Activated effector memory CD4-positive, alpha-beta T cell treated with Interleukin-2 at 50 U/mL for 16 hours (primary cell): ENCODE measurements at places on chromosomes 12 and 14.

GRCh38 chr14:39370415-39370814, 61.8 kb downstream of the FBXO33 start:
- DNase-seq: no peak

DNA sequence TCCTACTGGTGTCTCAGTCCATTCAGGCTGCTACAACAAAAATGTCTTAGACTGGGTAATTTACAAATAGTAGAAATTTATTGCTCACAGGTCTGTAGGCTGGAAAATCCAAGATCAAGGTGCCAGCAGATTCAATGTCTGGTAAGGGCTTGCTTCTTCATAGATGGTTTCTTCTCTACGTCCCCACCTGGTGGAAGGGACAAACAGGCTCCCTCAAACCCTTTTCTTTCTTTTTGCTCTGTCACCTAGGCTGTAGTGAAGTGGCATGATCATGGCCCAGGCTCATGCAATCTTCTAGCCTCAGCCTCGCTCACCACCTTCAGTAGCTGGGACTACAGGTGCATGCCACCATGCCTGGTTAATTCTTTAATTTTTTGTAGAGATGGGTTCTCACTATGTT, 106.8 kb upstream of the RPH3A start:
- no peak for DNase-seq

DNA sequence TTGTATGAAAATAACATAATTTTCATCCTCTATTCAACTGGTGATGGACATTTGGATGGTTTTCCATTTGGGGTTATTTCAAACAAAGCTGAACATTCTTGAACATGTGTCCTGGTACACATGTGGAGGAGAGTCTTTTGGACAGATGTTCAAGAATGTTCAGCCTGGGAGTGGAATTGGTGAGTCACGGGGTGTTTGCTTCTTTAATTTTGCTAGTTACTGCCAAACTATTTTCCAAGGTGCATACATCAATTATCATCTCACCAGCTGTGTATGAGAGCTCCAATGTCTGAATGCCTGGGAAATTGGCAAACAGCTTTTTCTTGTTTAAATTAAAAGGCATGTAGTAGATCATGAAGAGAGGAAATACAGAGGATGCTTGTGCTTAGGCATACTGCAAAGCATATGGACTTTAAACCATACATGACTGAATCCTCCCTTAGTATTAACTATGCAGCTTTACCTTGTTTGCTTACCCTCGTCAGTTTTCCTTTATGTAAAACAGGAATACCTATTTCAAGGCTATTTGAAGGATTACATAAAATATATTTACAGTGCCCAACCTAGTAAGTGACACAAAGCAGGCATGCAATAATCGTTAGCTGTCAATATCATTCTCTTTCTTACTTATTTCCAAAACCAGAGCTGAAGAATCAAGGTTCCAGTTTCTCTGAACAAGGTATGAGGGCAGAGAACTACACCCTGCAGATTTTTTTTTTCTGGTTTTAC, 152.1 kb downstream of the ITPR2 start:
- no peak for DNase-seq

DNA sequence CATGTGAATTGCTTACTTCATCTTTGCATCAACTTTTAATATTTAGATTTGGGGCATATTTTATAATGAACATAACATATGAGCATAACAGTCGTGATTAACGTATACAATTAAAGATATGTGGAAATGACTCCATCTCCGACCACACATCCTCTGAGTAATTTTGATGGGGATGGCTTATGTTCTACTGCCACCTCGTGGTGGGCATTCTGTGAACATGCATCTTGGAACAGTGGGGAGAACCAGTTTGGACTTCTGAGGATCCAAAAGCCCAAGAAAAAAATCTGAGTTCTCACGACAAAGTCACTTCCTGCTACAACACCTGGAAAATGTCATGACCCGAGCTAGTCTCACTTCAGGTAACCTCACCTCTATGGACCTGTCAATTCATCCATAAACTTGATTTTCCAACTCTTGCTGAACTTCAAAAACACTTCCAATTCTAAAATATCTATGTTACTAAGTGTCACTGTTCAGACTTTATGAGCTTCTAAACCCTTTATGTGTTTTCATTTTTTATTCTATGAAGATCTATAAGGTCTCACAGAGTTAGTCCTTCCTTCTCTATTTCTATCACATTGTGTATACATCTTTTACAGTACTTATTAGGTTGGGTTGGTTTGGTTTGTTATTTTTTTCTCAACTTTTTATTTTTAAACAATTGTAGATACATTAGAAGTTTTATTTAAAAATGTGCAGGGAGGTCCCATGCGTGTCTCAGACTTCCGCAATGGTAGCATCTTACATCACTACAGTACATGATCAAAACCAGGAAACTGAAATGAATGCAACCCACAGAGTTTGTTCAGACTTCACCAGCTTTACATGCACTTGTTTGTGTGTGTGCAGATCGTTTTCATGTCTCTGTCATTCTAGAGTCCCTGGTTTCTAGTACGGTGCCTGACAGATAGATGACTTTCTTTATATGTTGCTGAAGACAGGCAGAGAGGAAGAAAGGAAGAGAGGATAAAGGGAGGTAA, 38.2 kb upstream of the STAB2 start:
- DNase-seq: peak; percentile 33

DNA sequence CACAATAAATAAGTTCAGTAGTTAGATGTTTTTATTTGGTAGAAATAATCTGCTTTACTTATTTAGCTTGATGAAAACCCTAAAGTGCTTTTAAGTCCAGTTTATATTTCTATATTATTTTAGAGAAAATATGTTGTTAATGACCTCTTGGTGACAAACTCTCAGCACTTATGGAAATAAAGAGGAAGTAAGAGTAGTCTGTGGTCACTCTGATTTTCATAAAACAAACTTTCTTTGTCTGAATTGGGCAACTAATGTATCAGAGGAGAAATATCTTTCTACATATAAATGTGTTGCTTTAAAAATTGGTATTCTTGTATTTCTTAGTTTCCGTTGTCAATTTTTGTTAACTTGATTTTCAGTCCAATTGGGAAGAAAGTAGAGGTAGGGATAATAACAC, 878.9 kb upstream of the SEL1L start:
- DNase-seq: no peak

GRCh38 chr14:83712418-83713129, 1817.4 kb upstream of the FLRT2 start:
- no peak for DNase-seq

GRCh38 chr12:106141452-106141851, 2.7 kb upstream of the NUAK1 start:
- no peak for DNase-seq

- no peak for DNase-seq
These were observed 39.0 kb downstream of the KIF26A start for GRCh38 chr14:104177411-104177810.

DNA sequence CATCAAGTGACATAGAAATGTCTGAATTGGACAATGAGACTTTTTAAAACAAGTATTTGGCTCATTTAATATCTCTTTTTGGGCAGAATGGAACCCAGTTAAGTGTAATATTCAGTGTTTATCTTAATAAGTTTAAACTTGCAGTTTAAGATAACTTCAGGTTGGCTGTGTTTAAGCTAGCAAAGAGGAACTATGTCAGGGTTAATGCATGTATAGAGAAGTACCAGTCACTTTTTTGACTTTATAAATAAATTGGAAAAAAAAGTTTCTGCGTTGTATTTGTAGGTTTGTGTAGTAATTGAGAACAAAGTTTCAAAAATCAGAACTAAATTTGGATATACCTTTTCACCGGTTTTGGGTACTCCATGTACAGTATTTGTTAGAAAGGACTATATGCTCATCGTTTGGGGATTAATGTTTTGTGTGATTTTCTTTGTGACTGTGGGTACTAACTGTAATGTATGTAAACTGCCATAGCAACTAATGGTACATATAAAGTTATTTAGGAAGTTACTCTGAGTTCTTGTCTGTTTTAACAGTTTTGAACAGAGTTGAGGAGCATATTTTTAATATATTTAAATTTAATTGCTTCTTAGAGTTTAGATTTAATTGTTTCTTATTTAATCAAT, 4.5 kb downstream of the HMGA2 start:
- no peak for DNase-seq

DNA sequence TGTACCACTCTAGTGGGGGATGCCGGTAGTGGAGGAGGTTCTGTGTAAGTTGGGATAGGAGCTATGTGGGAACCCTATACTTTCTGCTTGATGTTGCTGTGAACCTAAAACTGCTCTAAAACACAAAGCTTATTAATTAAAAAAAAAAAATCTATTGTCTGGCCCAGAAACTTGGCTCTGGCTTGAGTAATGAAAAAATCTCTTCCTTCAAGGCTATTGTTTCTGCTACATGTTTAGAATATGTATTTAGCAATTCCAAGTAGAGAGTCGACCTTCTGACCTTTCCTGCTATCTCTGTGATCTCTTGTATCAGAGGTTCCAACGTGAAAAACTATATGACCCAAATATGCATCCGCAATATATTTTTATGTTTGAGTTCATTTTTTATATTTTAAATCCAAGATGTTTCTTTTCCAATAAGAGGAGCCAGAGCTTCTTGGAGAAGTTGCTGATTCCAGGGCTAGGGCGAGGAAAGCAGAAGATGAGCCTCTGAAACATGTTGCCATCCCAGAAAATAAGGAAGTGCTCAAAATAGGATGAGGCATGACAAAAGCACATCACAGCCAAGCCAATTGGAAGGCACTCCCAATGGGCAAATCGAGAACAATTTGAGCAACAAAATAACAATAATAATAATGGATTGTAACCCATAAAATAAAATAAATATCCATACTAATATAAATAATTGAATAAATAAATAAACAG, 184.6 kb upstream of the TMEM260 start:
- no peak for DNase-seq

DNA sequence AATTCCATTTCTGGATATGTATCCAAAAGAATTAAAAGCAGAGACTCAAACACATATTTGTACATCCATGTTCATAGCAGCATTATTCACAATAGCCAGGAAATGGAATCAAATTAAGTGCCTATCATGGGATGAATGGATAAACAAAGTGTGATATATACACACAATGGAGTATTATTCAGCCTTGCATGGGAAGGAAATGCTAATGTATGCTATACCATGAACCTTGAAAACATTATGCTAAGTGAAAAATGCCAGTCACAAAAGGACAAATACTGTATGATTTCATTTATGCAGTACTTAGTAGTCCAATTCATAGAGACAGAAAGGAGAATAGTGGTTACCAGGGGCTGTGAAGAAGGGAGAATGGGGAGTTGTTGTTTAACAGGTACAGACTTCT, 32.1 kb upstream of the CSRNP2 start:
- no peak for DNase-seq

- DNase-seq: no peak
These were observed 17.6 kb upstream of the EPS8 start for GRCh38 chr12:15806826-15807225.

DNA sequence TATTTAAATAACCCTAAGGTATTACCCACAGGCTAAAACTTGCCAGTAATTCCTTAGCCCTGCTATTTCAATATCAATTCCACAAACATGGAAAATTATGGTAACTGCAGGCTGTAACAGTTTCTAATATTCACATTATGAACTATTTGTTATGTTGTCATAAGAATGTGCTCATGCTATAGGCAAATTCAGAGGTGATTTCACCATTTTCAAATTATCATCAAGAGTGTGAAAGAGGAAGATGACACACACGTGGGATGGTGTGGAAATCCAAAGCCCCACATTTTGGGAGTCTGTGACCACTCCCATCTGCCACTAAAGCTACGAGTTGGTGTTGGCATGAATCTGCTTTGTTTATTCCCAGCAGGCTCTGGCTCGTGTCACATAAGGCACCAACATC, 5.9 kb upstream of the MYO1A start:
- no peak for DNase-seq

GRCh38 chr14:22796087-22796707, 19.0 kb downstream of the SLC7A7 start:
- DNase-seq: no peak

GRCh38 chr12:44816446-44817017, 59.6 kb downstream of the NELL2 start:
- no peak for DNase-seq

- DNase-seq: no peak
These were observed 31.9 kb downstream of the CEP83 start for GRCh38 chr12:94427501-94428381.

DNA sequence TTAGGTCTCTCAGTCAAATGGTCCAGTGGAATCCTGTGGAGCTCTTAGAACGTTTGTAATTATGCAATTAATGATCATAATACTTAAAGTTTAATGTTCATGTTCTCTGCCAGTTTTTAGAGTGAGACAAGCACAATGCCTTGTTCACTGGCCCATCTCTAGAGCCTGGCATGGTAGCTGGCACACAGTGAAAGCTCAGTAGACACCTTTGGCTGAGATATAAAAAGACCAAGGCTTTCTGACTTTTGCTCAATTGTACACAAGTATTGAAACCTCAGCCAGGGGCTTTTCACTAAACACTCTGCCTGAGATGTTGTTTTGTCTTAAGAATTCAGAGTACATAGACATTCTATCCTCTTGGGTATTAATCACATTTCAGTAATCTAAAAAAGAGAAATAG, 241.8 kb upstream of the ATP2B1 start:
- no peak for DNase-seq

- no peak for DNase-seq
These were observed 37.0 kb downstream of the NUAK1 start for GRCh38 chr12:106101803-106102202.

- DNase-seq: no peak
These were observed 28.8 kb upstream of the CEP83 start for GRCh38 chr12:94488463-94488862.

GRCh38 chr12:14431975-14432374, 66.5 kb downstream of the ATF7IP start:
- no peak for DNase-seq

GRCh38 chr14:101824339-101824727, 62.8 kb downstream of the PPP2R5C start:
- no peak for DNase-seq

DNA sequence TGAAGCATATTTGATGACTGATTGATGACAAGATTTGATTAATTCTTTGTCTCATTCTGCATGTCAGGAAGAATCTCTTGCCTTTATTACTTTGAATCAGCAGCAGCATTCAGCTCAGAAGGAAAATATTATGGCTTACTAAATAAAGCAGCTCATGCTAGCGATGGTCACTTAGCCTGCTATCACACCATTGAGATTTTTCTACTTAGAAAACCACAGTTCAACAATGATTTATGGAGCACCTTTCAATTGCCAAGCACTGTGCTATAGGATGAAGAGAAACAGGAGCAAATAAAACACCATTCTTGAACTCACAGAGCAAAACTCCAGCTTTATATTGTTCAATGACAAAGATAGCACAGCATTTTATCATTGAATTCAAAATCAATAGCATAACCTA, 197.7 kb downstream of the CPNE8 start:
- no peak for DNase-seq
